Effector CD4-positive, alpha-beta T cell (primary cell): ENCODE measurements at places on chromosomes 4 and X.
A peak's percentile ranks its signal among the peaks of the same experiment; 100 is the strongest.

GRCh38 chr4:1508161-1509160 is 102.2 kb upstream of the NKX1-1 start:
- no peak for DNase-seq

GRCh38 chr4:147780137-147780777 is 48.4 kb downstream of the ARHGAP10 start:
- DNase-seq: no peak

- no peak for DNase-seq
Observed at GRCh38 chr4:136754810-136755530, 777.3 kb downstream of the PCDH18 start.

DNA sequence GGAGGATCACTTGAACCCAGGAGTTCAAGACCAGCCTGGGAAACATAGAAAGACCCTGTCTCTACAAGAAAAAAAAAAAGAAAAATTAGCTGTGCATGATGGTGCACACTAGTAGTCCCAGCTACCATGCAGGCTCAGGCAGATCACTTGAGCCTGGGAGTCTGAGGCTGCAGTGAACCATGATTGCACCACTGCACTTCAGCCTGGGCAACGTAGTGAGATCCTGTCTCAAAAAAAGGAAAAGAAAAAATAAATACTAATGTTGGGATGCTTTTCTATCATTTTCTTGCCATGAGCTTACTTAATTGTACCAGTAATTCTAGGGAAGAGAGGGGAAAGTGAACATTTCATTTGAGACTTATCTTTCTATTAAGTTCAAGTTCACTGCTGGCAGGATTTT is 19.8 kb downstream of the DCUN1D4 start:
- no peak for DNase-seq

- DNase-seq: no peak
Observed at GRCh38 chr4:134753390-134753789, 551.8 kb upstream of the PABPC4L start.

GRCh38 chr4:132770776-132771175 is 378.3 kb upstream of the PCDH10 start:
- DNase-seq: no peak

DNA sequence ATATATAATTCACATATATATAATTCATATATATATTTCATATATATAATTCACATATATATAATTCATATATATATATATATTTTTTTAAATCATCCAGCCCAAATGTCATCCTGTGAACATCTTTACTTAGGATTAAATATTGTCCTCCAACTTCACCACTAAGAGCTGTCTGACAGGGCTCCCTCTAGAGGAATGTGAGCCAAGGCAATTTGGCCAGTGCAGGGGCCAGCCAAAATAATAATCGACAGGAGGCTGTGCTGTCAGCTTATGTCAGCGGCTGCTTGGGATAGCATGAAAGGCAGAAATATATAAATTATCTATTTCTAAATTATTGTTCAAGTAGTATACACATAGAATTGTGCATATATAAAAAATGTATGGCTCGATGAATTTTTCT is 29.5 kb downstream of the EGFL6 start:
- no peak for DNase-seq

GRCh38 chrX:12987900-12988594 is 13.1 kb downstream of the TMSB4X start:
- no peak for DNase-seq

DNA sequence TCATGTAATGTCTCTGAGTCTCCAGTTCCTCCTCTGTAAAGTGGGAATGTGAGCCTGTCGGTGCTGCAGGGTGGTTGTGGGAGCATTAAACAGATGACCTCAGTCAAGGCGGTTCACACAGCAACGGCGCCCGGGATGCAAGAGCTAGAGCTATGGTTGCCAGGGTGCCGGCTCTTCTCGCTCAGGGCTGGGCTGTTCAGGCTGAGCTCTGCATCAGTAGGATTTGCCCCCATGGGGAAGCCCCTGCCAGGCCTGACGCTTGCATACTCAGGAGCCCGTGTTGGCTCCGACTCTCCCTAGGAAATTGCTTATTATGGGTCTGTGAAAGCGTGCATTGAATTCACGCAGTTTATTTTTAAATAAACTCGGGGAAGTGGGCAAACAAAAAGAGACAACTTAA is 67.3 kb downstream of the PSAPL1 start:
- DNase-seq: no peak

DNA sequence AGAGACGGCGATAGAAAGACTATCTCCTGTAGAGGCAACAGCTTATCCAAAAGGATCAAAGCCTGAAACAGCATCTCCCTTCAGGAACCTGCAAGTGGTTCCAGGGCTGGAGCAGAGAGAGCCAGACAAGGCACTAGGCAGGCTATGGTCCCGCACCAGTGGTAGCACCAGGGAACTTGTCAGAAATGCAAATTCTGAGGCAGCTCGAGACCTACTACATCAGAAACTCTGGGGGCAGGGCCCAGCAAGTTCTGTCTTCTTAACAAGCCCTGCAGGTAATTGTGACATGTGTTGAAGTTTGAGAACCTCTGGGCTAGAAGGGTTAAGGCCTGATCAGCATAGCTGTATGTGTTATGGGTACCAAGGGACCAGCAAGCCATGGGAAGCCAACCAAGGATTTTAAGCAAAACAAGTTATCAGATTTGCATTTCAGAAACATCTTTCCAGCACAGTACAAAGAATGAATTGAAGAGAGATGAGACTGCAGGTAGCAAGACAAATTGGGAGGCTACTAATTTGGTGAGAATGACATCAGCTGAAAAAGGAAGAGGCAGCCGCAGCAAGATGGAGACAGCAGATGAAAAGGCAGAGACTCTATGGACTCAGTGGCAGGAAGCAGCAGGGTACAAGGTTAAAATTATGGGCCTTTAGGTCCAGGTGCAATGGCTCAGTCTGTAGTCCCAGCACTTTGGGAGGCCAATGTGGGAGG is 139.7 kb downstream of the TSPAN5 start:
- DNase-seq: no peak

DNA sequence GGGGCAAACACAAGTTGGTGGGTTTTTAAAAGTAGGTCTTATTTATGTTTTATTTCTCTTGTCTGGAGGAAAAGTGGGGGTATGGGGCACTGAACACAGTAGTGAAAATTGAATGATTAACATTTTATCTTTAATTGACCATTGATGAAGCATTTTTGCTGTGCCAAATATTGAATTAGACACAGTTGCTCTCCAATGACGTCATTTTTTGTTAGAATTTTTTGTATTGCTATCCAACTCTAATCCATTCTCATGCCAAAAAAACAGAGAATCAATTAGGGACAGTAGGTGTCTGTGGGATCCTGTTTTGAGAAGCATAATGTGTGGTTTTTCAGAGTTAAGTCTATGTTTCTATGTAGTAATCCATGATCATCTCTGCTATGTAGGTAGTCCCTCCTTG is 1032.8 kb downstream of the STPG2 start:
- DNase-seq: no peak

GRCh38 chrX:20309806-20310205 is 43.1 kb upstream of the RPS6KA3 start:
- DNase-seq: no peak

DNA sequence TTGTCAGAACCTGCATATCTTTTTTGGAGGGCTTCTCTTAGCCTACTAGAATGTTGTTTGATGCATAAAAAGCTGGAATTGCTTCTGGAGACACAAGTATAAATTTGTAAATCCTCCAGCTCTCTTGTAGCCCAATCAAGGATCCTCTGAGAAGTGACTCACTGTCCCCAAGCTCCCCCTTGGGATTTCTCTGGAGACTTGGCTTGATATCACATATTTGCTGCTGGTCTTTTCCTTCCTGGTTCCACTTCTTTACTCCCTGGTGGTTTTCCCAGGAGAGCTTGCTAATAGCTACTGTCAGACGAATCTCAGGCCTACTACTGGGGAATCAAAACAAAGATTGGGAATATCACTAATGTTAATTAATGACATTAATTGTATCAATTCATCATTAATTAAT is 173.1 kb downstream of the STK32B start:
- DNase-seq: no peak

DNA sequence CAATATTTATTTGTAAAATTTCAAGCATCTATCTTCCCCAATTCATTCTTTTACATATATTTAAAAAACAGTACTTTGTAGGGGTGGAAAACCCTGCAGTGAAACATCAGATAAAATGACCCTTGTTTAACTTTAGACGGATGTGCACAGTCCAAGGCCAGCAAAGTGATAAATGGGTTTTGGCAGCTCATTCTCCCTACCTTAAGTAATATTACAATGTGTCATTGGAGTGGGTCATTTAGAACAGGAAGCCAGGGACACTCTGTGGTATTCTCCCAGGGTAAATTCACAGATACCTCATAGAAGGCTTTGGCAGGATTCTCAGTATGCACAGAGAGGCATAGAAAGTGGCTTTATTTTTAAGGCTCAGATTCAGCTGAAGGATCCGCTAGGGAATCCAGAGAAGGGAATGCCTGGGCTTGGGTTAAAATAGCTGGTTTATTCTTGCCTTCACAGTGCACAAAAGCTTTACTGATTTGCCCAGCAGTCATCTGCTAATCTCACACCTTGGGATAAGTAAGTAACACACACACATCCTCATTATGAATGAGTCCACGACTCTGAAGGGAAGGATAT is 206.7 kb downstream of the RASL11B start:
- no peak for DNase-seq

DNA sequence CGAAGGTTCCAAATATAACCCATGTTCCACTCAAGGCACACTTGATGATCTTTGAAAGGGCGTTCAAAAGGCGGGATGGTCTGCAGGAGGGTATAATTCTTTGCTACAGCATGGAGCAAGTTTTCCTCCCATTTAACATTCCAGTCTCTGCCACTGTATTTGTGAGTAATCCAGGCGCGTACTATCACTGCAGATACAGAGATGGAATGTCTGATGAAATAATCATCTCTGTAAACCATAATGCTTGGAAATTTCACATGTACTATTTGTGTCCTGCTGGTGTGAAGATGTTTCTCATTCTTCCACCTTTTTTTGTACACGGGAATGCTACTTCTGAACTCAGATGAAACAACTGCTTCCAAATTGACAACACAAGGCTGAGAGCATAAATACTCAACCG is 15.5 kb downstream of the SEL1L3 start:
- DNase-seq: no peak

DNA sequence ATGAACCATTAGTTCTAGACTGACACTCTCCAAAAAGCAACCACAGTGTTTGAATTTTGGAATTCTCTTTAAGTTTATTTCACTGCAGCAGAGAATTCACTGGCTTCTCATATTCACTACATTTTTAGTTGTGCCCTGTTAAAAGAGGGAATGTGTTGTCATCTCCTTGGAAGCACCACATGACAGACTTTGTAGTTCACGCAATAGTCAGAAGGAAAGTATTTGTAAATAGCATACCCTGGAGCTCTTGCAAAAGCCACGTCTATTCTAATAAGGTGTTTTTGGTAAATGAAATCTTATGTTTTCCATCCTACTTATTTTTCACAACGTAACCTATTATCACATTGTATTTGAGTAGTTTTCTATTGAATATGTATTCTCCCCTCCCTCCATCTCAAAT is 25.8 kb downstream of the DOCK11 start:
- no peak for DNase-seq

GRCh38 chr4:153266988-153267387 is 62.7 kb downstream of the TRIM2 start:
- DNase-seq: no peak

DNA sequence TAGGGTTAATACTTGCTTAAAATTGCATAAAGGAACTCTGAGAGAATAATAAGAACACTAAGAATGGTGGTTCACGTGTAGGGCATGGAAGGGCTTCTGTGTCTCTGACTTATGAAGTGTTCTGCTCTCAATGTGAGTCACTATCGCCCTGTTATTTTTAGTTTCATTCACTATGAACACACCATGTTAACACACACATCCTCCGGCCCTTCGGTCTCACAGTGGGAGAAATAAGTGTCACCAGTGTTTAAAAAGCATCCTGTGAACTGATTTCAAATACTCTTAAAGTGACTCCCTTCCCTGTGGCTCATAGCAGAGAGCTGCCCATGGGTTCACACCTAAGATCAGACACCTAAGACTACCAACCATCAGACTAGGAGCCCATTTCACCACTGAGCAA is 33.8 kb upstream of the FGFBP2 start:
- DNase-seq: no peak

DNA sequence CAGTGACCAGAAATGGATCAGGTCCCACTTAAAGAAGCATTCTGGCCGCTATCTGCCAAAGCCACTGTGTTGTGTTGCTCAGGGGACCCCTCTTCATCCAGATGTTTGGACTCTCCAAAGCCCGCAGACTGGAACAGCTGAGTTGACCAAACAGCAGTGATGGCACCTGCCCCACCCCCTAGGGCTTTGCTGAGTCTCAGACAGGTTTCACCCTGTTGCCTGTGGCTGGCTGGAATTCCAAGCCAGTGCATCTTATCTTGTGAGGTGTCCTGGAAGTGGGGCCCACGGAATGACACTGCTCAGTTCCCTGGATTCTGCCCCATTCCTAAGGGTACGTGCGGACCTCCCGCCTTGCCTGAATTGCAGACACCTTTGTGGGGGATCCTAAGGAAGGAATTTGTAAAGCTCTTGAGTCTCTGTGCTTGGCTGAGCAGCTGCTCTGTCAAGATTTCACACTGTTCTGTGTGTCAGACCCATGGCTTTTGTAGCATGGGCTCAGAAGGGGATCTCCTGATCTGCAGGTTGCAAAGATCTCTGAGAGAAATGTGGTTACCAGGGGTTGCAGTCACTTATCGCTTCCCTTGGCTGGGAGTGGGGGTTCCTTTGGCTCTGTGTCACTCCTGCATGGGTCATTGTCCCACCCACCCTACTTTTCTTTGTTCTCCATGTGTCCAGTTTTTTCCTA is 1707.9 kb upstream of the PCDH10 start:
- DNase-seq: no peak

- DNase-seq: no peak
Observed at GRCh38 chrX:153522259-153522658, 4.8 kb downstream of the ATP2B3 start.

- DNase-seq: no peak
Observed at GRCh38 chrX:122739770-122740169, 444.3 kb upstream of the GRIA3 start.

DNA sequence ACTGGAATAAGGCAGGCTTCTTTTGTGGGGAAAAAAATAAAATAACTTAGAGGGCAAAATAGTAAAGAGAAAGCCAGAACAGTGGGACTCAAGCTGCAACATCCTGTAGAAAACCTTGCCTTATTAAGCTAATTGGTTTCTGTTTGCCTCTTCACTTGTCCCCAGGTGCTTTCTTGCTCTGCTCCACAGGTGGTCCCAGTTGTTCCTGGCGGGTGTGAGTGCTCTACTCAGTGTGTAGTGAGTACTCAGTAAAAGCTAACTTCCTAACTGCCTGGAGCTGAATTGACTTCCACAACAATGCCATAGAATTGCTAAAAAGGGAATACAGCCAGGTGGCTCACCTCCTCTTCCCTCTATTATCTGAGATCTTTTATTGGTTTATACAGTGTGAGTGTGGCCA is 930.2 kb downstream of the C4orf33 start:
- no peak for DNase-seq

DNA sequence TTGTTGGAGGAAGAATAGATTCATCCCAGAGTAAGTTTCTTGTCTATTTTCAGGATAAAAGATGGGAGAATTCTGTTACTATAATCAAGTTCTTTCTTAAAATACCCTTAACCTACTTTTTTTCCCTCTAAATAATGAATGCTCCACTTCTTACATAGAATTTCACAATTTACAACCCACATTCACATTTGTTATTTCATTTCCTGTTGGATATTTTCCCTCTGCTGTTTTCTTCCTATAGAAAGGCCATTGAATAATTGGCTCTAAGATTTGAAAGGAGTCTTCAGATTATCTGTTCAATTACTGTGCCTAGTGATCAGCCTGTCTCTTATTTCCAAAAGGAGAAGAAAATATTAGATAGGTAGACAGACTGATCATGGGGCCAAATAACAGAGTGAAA is 79.7 kb downstream of the CPE start:
- no peak for DNase-seq

GRCh38 chrX:134186362-134187121 is 50.4 kb upstream of the CCDC160 start:
- DNase-seq: peak; percentile 10
